ENCODE measurements at places on chromosomes 16 and 17. TPM values are rescaled to one million over a fixed set of nuclear protein-coding genes. Genes with fewer than 3 reads are reported as not detected.
A peak's percentile ranks its signal among the peaks of the same experiment; 100 is the strongest.

GRCh38 chr17:45310380-45311324 lies 6.2 kb downstream of the MAP3K14 start:
- no peak for DNase-seq
- H3K36me3 ChIP-seq = no peaks in the 10 kb centered on the region
- H3K4me1 ChIP-seq = peaks cover 94% of the 10 kb centered on the region
- peak overlapping the region; percentile 76 for H3K4me3 ChIP-seq

- H3K36me3 ChIP-seq = no peaks in the 10 kb centered on the region
- H3K27ac ChIP-seq = no peak overlapping the region
- DNase-seq = no peak
- H3K4me1 ChIP-seq = no peaks in the 10 kb centered on the region
Observed at GRCh38 chr16:58317608-58318152, 22.9 kb upstream of the PRSS54 start.

DNA sequence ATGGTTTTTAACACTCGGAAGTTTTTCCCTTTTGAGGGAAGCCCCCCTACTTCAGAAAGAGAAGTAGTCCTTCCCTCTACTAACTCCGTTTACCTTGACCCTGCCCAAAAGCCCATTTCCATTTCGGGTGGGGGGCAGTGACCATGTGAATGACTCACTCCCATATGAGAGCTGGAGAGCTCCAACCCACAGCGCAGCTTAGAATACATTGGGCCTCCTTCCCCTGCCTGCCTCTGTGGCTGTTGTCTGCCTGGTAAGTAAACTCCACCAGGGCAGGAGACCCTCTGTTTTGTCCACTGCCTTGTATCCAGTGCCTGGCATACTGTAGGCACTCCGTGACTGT lies 985 bp downstream of the SGSM2 start:
- peaks cover 8% of the 10 kb centered on the region for H3K36me3 ChIP-seq
- H3K27me3 ChIP-seq = no peaks in the 10 kb centered on the region
- peak overlapping the region; percentile 88 for H3K4me3 ChIP-seq
- H3K4me1 ChIP-seq = peaks cover 36% of the 10 kb centered on the region

DNA sequence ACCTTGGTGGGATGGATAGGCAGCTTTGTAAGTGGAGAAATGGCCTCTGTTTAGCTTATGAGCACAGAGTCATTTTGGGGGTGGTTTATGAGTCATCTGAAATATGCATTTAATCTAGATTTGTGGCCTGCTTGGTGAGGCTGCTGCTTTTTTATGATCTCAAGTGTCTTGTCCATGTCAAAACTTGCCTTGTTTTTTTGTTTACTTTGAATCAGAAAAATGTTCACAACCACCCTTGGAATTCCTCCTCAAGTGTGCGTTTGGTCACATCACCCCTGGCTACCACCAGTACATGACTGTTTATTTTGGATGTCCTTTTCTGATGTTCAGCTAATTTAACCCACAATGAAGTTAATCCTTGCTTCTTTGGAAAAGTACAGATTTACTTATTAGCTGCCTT lies 64.6 kb downstream of the FTO start:
- no peak overlapping the region for H3K27ac ChIP-seq
- peaks cover 24% of the 10 kb centered on the region for H3K4me1 ChIP-seq
- H3K27me3 ChIP-seq = no peaks in the 10 kb centered on the region
- no peaks in the 10 kb centered on the region for H3K36me3 ChIP-seq
- no peak overlapping the region for H3K4me3 ChIP-seq
- DNase-seq = no peak

DNA sequence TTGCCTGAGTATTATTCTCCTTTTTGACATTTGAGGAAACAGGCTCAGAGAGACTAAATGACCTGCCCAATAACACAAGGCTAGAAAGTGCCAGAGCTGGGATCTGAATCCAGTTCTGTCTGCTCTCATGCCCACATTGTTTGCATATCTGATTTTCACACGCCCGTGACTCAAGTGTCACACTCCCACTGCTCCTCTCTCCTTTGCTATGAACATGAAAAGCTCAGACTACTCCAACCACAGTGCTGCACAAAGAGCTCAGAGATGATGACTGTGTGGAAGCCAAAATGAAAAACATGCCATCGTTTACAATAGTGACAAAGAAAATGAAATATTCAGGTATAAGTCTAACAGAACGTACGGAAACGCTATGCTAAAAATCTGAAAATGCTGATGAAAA lies 107.9 kb downstream of the SMG6 start:
- H3K27me3 ChIP-seq = no peaks in the 10 kb centered on the region
- DNase-seq = no peak
- H3K36me3 ChIP-seq = peaks cover 5% of the 10 kb centered on the region
- H3K4me1 ChIP-seq = peaks cover 55% of the 10 kb centered on the region
- H3K27ac ChIP-seq = no peak overlapping the region

GRCh38 chr17:80876950-80877728 lies 114.5 kb upstream of the CHMP6 start:
- no peaks in the 10 kb centered on the region for H3K27me3 ChIP-seq
- peak; percentile 58 for DNase-seq
- H3K27ac ChIP-seq = peak overlapping the region; percentile 81
- peaks cover 5% of the 10 kb centered on the region for H3K36me3 ChIP-seq
- H3K4me1 ChIP-seq = peaks cover 20% of the 10 kb centered on the region

GRCh38 chr17:27153005-27153404 lies 140.9 kb upstream of the WSB1 start:
- H3K27ac ChIP-seq = no peak overlapping the region
- peaks cover 1% of the 10 kb centered on the region for H3K36me3 ChIP-seq
- DNase-seq = no peak
- no peaks in the 10 kb centered on the region for H3K4me1 ChIP-seq
- no peaks in the 10 kb centered on the region for H3K27me3 ChIP-seq

DNA sequence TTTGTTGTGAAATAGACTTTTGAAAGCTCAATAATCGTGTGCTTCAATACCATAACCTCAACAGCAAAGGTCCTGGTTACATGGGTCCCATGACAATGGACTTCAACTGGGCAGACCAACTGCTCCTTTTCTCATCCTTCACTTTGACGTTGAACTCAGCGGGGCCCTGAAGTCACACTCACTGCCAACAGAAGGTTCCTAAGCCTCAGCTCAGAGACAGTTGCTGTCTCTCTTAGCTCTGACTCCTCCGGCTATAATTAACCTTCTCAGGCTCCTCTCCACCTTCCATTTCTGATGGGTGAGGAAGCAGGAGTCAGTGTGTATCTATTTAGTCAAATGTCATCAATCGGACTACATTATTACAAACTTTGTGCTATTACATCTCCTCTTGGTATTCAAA lies 23.8 kb downstream of the MPP3 start:
- no peak overlapping the region for H3K4me3 ChIP-seq
- no peak for DNase-seq
- H3K27ac ChIP-seq = no peak overlapping the region
- H3K4me1 ChIP-seq = no peaks in the 10 kb centered on the region

DNA sequence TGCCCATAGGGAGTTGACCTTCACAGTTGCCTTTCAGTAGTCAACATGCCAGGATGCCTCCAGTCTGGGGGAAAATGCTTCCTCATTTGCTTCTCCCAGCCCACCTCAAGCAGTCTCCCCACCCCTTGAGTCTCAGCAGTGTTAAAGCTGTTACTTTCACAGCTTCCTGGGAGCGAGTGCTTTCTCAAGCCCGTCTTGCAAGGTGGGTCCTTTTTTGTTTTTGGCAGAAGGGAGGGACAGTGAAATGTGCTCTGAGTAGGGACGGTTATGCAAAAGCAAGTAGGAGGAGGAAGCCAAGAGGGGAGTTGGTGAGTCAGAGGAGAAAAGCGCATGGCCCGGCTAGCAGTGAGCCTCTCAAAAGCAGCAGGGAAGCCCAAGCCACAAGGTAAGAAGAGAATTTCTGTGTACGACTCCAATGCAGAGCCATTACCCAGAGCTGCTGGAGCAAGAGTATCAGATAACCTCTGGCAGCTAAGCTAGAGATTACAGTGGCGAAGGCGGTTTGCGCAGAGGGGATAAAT lies at the start of gene CHST4:
Gene CHST4 (plus strand): TSS at position 316 of the 521 bp plus-strand sequence. CDS start 10,252 bp downstream, outside the sequence.
- peaks cover 3% of the 10 kb centered on the region for H3K4me1 ChIP-seq
- H3K36me3 ChIP-seq = no peaks in the 10 kb centered on the region
- H3K27ac ChIP-seq = no peak within 1 kb of the TSS
- H3K4me3 ChIP-seq = no peak within 1 kb of the TSS
- no peak for DNase-seq

GRCh38 chr16:86498155-86498670 lies 12.1 kb upstream of the FOXF1 start:
- H3K4me1 ChIP-seq = peaks cover 2% of the 10 kb centered on the region
- H3K4me3 ChIP-seq = no peak overlapping the region
- H3K27me3 ChIP-seq = peaks cover 29% of the 10 kb centered on the region
- no peak for DNase-seq
- H3K27ac ChIP-seq = no peak overlapping the region

DNA sequence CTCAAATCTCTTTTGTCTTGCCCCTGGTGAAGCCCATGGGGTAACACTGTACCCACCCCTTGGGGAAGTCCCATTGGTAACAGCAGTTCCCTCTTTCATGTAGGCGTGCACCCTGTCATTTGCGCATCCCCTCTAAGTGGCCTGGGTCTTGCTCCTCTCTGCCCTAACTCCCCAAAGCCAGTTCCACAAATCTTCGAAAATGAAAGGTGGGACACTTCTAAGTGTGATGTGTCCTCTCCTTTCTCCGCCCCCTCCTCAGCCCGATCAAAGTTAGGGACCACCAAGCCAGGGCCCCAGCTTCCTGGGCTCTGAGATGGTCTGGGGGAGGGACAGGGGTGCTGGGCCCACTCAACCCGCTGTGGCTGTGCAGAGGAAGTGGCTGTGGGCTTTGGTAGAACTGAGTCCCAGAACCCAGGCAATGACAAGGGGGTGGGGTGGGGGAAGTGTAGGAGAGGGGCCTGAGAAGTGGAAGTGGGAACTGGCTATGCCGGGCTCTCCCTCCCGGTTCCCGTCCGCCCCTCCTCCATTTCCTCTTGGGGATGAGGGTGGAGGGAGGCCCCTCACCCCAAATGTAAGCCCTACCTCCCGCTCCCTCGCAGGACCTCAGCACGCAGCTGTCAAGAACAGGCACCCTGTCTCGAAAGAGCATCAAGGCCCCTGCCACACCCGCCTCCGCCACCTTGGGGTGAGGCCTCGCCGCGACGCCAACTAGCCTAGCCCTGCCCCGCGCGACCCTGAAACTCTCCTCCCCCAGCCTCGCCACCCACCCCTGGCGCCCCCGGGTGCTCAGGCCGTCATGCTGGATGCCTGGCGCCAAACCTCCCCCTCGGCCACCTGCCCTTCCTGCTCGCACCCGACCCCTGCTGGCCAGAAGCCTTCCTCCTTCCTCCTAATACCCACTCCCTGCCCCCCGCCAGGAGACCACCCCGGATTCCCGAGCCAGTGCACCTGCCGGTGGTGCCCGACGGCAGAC lies 8.7 kb downstream of the ABI3 start:
- peak overlapping the region; percentile 87 for H3K4me3 ChIP-seq
- peaks cover 74% of the 10 kb centered on the region for H3K4me1 ChIP-seq
- peak overlapping the region; percentile 98 for H3K27ac ChIP-seq
- H3K27me3 ChIP-seq = no peaks in the 10 kb centered on the region
- DNase-seq = peak; percentile 59
- no peaks in the 10 kb centered on the region for H3K36me3 ChIP-seq

DNA sequence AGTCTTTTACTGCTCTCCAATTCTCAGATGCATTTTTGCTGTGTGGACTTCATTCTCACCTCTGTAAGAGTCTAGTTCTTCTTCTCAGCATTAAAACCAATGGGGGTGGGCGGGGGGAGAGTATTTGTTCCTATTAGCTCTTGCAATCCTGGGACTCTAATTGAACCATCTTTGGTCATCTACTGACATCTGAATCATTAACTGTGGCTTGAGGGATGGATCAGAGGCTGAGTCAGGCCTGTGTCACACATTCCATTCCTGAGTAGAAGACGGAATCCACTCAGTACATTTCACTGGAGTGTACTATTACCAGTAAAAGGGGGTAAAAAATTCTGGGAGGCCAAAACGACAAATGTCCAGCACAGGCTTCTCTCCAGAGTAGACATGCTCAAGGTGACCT lies 12.8 kb upstream of the ZNF23 start:
- peaks cover 55% of the 10 kb centered on the region for H3K36me3 ChIP-seq
- no peak overlapping the region for H3K27ac ChIP-seq
- no peaks in the 10 kb centered on the region for H3K4me1 ChIP-seq
- H3K4me3 ChIP-seq = no peak overlapping the region
- no peak for DNase-seq
- H3K27me3 ChIP-seq = no peaks in the 10 kb centered on the region

- H3K4me1 ChIP-seq = no peaks in the 10 kb centered on the region
- peaks cover 21% of the 10 kb centered on the region for H3K27me3 ChIP-seq
- H3K4me3 ChIP-seq = no peak overlapping the region
- no peak overlapping the region for H3K27ac ChIP-seq
- no peaks in the 10 kb centered on the region for H3K36me3 ChIP-seq
Observed at GRCh38 chr17:33492731-33493265, 199.7 kb upstream of the ASIC2 start.

The MNT gene
- 67.4 TPM for total RNA-seq

- peaks cover 7% of the 10 kb centered on the region for H3K36me3 ChIP-seq
- H3K27ac ChIP-seq = no peak overlapping the region
- no peak for DNase-seq
- peaks cover 2% of the 10 kb centered on the region for H3K4me1 ChIP-seq
Observed at GRCh38 chr17:11940904-11941303, 56.4 kb downstream of the ZNF18 start.

DNA sequence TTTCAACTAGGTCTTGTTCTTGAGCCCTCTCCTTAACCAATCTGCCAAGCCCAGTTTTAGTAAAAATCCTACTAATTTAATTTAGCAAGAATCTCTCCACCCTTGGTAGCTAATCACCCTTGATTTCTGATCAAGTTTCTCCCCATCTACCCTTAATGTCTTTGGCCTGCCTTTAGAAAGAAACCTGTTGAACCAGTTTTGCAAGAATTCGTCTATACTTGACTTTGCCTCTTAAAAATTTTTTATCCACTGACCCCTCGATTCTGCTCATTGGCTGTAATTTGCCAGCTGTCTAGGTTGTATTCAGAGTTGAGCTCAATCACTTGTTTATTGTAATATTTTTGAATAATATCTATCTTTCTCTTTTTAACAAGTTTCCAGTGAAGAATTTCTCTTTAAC lies 1138.5 kb downstream of the CDH11 start:
- no peaks in the 10 kb centered on the region for H3K4me1 ChIP-seq
- H3K36me3 ChIP-seq = no peaks in the 10 kb centered on the region
- no peak overlapping the region for H3K4me3 ChIP-seq
- H3K27me3 ChIP-seq = no peaks in the 10 kb centered on the region
- no peak overlapping the region for H3K27ac ChIP-seq
- no peak for DNase-seq

The GP1BA gene
- not detected for total RNA-seq

DNA sequence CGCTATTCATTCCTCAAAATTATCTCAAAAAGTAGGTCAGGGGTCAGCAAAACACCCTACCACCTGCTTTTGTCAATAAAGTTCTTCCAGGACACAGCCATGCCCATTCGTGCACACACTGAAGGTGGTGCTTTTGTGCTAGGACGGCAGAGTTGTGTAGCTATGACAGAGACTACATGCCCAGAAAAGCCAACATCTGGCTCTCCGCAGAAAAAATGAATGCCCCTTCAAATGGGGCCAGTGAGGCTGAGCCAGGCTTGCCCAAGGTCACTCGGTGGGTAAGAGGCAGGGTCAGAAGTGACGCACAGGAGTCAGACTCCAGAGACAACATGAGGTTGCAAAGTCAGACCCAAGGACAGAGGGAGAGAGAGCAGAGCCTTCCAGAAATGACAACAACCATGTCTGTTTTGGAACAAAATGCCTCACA lies 200.1 kb downstream of the XYLT1 start:
- DNase-seq = no peak
- H3K4me1 ChIP-seq = peaks cover 32% of the 10 kb centered on the region
- H3K27me3 ChIP-seq = no peaks in the 10 kb centered on the region
- no peak overlapping the region for H3K4me3 ChIP-seq
- H3K36me3 ChIP-seq = no peaks in the 10 kb centered on the region

The TRPV3 gene
- 0.13 TPM for total RNA-seq

GRCh38 chr17:43367737-43368242 lies 31.0 kb upstream of the ARL4D start:
- H3K4me1 ChIP-seq = peaks cover 32% of the 10 kb centered on the region
- H3K4me3 ChIP-seq = peak overlapping the region; percentile 98
- no peaks in the 10 kb centered on the region for H3K27me3 ChIP-seq
